Breast epithelium (tissue), 4 donors: ENCODE measurements at places on chromosomes 1 and 21. TPM values are rescaled to one million over a fixed set of nuclear protein-coding genes. Genes with fewer than 3 reads are reported as not detected.

The IFNAR1 gene
- total RNA-seq: 42.9 TPM

DNA sequence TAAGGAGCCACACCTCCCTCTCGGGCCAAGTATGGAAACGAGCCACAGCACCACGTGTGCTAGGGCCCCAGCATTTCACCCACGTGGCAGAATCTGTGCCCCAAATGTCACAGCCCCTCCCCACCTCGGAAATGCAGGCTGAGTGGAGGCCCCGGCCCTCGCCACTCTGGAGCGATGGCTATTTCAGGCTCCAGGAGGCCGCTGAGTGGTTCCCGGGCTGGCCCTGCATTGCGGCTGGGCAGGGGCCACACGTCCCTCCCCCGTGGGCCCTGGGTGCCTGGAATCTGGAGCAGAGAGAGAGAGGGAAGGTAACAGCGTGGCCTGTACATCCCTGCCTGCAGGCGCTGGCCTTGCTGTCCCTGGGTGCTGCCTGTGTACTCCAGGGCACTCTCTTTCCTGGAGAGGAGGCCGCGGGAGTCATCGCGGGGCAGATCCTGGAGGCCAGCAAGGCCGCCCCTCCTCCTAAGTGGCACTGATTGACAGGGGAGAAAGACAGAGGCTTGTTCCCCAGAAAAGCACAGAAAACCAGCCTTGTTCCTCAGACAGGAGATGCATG, 68.0 kb upstream of the TRAPPC10 start:
- no peak for DNase-seq

GRCh38 chr1:206816390-206817287, 44.3 kb upstream of the IL10 start:
- no peak for DNase-seq

DNA sequence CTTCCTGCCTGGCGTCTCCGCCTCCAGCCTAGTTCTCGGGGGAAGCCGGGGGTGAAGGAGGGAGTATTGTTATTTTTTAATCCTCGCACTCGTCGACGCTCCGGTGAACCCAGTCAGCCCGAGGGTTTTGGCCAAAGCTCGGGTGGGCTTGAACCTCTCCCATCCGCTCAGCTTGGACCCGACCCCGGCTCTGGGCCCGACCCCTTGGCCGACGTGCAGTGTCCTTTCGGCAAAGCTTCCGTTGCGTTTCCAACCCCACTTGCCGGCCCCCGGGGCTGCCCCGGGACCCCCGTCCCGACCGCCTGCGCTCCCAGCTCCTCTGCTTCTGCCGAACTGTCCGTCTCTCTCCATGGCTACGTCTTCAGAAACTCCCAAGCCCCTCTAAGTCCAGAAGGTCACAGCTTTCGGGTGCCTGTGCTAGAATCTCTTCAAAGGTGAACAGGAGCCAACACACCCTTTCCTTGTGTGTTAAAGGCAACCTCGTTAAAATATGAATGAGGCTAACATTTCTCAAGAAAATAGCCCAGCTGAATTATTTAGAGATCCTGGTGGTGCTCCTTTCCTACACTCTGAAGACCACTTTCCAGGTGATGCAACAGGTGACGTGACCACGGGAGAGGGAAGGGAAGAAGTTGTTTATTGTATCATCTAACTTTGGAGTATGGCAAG, 647 bp downstream of the DESI2 start:
- no peak for DNase-seq

DNA sequence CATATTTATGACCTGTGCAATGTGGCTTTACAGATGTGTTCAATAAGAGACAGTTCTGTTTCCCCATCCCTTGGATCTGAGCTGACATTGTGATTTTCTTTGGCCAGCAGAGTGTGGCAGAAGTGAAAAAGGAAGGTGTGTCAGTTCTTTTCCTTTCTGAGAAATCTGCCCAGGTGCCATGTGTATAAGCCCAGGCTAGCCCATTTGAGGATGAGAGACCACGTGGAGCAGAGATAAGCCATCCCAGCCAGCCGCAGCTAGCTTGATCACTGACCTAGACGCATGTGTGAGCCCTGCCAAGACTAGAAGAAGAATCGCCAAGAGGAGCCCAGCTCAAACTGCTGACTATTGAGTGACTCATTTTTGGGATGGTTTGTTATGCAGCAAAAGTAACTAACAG, 127.8 kb downstream of the KCNJ6 start:
- no peak for DNase-seq

DNA sequence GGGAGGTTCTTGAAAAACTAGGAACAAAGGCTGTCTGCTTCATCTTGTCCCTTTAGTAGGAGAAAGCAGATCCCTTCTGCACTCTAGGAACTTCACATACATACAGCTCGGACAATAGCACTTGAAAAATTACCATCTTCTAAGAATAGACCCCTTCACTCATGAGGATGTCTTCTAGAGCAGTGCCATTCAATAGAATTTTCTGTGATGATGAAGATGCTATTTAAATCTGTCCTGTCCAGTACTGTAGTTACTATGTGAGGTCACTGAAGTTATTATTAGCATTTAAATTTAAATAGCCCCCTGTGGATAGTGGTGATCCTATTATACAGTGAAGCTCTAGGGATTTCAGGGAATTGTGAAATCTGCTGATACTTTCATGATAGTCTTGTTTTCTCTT, 46.4 kb upstream of the RAB3GAP2 start:
- no peak for DNase-seq
